ENCODE measurements at places on chromosomes 13 and 19. TPM values are rescaled to one million over a fixed set of nuclear protein-coding genes. Genes with fewer than 3 reads are reported as not detected.
A peak's percentile ranks its signal among the peaks of the same experiment; 100 is the strongest.

GRCh38 chr19:55809381-55810058 is 22.3 kb downstream of the NLRP11 start:
- DNase-seq = peak; percentile 36

GRCh38 chr13:112056739-112057438 is 10.1 kb upstream of the SOX1 start:
- DNase-seq = no peak

DNA sequence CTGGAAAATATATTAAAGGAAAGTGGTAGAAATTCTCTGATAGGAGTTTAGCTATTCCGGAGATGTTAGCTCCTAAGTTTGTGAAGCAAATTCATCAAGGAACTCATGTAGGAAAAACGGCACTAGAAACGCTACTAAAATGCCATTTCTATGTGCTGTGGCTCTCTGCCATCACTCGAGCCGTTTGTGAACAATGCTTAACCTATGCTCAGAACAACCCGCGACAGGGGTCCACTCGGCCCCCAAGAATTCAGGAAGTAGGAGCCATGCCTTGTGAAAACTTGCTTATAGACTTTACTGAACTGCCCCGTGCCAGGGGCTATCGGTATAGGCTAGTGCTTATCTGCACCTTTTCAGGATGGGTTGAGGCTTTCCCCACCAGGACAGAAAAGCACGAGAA is 14.2 kb upstream of the SLC15A1 start:
- DNase-seq = no peak

GRCh38 chr13:112071723-112072533 is 5.0 kb downstream of the SOX1 start:
- DNase-seq = no peak

Gene C2CD4C
- not detected for total RNA-seq

Gene MCF2L
- total RNA-seq = not detected

Gene ZNF345
- total RNA-seq = 6.0 TPM

DNA sequence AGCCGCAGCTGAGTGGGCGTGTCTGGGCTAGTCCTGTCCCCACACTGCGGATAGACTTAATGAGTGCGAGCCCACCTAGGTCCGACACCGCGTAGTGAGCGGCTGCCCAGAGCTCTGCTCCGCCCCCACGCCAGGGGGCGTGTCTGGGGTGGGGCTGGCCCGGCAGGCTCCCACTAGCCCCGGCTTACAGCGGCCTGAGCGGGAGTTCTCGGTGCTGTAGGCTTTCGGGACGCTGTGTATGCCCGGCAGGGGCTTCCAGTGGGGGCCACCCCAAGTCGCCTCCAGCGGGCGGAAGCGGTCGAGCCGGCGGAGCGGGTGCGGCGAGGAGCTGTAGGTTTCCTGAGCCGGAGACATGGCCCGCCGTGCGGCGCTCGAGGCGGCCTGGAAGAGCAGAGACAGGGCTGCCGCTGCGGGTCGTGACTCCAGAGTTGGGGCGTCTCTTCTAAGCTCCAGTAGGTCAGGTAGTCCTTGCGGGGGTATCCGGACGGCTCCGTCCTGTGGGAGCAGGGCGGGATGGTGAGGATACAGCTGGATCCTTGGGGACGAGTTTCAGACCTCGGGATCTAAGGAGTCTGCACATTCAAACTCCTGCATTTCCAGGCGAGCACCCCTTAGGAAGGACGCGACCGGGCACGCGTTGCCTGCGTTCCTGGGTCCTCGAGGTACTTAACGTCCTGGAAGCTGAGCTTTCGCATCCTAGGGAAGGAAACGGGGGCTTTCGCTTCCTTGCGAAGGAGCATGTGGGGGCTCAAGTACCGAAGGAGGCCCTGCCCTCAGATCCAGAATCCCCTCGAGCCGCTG is 1.2 kb downstream of the CGB7 start:
- peak; percentile 38 for DNase-seq

DNA sequence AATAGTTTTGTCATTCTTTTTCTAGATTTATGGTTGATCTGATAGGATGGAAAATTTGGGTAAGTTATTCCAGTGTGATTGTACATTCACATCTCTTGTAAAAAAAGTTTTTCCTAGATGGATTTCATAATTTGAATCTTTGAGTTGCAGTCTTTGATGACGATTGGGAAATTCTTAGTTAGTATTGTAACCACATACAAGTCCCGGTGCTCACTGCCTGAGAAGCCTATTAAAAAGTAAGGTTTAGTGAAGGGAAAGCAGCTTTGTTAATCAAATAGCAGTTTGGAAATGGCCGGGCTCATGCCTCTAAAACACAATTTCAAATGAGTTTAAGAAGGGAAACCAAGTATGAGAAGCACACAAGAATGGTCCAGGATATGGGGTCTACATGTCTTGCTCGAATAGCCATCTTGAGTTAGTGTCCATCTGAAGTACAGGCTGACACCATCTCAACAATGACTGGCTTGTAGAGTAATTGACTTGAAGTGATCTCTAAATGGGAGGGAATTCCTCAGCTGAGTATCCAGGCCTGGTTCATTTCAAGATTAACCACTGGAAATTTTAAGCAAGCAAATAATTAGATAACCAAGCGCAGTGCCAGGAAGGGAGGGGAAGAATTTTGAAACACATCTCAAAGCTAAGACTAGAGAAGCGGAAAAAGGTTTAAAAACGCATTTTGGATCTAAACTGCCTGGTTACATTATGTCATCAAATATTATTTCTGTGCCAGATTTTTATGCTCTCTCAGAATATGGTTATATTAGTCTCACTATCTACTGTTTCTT is 1145.6 kb upstream of the MIR17HG start:
- peak; percentile 5 for DNase-seq

Gene TMEM272
- total RNA-seq = not detected

GRCh38 chr13:76160961-76161925 is 525.1 kb downstream of the LMO7 start:
- DNase-seq = no peak

- peak; percentile 14 for DNase-seq
Observed at GRCh38 chr13:74889321-74889720, 592.6 kb downstream of the TBC1D4 start.

DNA sequence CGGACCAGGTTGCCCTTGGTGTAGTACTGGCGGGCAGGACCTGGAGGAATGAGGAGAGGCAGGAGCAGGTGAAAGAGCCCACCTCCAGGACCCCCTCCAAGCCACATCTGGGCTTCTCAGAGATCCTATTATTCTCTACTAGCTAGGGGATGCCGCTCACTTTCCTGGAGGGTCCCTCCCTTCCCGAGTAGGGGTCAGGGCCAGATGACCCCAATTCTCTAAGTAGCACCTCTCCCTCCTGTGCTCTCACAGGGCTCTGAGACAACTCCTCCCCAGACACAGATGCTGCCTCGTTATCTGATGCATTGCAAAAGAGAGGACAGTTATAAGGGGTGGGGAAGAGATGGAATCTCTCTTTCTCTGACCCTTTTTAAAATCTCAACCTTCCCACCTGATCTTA is 22.9 kb downstream of the GP6 start:
- no peak for DNase-seq

DNA sequence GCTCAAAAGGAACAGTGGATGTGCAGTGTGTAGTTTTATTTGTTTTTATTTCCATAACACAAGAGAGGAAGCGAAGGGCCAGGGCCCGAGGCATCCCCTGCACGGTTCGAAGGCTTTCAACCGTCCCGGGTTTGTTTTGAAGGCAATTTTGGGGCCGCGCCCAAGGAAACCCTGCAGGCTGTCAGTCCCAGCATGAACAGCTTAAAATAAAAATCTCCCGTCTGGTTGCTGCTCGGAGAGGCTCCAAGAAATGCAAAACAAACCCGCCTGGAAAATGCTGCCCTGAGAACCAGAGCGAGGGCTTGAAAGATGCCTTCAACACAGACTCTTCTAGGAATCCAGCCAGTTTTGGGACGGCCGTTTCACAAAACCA is 16.0 kb downstream of the LSM4 start:
- peak; percentile 63 for DNase-seq

- DNase-seq = no peak
Observed at GRCh38 chr19:24101459-24102115, 14.6 kb downstream of the ZNF254 start.

Gene MBD3
- total RNA-seq = 73.4 TPM

Data from fibroblast of villous mesenchyme (primary cell).